Esophagus mucosa (tissue), 1 donor: ENCODE measurements at places on chromosomes 5 and 9. TPM values are rescaled to one million over a fixed set of nuclear protein-coding genes. Genes with fewer than 3 reads are reported as not detected.

Gene FBP2
- total RNA-seq, result not detected

Gene NDFIP1
- total RNA-seq, result 30.7 TPM

Gene FABP6
- 3.1 TPM for total RNA-seq

- ATAC-seq, result no peak
These were observed 90.2 kb downstream of the APBA1 start for GRCh38 chr9:69582018-69582417.

DNA sequence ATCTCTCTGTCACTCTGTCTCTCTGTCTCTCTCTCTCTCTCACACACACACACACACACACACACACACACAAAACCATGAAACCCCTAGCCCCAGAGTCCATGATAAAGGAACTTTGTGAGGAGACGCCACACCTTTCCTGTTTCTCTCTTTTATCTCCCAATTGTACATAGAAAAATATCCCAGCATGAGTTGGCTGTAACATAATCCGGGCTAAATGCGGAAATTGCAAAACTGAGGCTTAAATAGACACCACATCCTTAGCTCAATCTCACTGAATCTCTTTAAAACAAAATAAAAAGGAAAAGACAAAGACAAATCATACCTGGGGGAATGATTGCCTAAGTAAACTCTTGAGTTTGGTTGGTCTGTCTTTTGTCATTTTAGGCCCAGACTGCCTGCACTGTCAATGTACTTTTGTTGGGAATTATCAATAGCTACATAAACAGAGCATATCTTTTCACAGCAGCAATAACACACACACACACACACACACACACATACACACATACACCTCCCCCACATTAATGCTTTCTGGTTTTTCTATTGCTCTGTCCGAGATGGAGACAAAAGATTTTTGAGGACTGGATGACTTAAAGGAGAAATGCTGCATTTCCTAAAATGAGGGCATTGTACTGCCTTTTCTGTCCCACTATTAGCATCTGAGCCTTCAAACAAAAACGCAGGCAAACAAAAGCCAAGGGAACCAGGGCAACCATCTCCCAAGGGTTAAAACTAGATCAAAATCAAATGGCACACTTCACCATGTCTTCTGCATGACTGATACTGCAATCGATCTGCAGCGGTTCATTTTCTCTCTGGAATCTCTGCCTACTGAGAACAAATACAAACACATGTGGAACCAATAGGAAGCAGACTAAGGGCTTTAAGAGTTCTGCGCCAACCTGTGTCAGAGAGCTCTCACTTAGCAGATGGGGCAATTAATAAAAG lies 321.5 kb downstream of the NFIB start:
- ATAC-seq, result no peak
